H7 (cell line): ENCODE measurements at places on chromosomes 16 and 17.

- DNase-seq: no peak
These were observed 133.6 kb downstream of the SNX11 start for GRCh38 chr17:48241131-48241591.

GRCh38 chr16:50972876-50973275 lies 178.2 kb downstream of the SALL1 start:
- DNase-seq: no peak

- no peak for DNase-seq
These were observed 150.0 kb upstream of the CDH13 start for GRCh38 chr16:82476786-82477185.

DNA sequence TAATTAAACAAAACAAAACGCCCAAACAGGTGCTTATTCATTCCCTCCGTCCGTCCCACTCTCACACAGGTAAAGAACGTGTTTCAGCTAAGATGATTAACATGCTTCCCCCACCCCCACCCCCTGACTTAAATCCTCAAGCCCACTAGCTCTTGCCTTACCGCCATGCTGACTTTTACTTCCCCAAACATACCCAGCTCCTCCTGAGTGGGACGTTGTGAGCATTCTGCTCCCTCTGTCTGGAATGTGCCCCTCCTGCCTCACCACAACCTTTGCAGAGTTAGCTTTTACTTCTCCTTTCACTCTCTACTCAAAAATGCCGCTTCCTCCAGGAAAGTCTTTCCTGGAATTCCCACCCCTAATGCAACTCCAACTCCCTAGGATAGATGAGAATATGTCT lies 774.0 kb upstream of the RBFOX1 start:
- peak; percentile 27 for DNase-seq

GRCh38 chr16:3514621-3515020 lies 13.8 kb downstream of the CLUAP1 start:
- DNase-seq: no peak

DNA sequence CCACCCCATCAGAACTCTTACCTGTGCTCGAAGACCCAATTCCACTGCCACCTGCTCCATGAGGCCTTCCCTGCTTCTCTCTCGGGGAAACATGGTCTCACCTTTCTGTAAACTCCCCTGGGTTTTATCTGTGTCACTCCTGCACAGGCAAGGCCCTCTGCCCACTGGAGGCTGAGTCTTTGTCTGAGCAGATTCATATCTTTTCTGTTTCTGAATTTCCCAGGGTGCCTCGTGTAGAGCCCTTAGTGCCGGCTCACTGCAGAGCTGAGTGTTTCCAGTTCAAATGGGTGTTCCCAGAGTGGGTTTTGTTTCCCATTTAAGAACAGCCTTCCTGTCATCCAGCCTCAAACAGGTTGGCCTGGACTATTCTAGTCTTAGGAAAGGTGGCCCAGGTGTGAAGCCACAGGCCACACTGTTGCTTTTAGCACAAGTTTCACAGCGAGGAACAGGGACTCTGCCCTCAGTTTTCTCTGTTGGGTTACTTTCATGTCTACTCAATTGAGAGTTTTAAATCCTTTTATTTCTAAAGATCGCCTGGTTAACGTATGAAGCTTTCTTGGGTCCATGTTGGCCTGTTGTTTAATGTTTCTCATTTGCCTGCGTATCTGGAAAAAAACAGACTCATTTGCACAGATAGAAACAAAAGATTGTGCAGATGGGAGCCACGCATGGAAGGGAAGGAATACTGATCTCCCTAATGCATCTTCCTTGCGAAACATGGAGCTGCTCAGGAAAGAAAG lies 228.7 kb downstream of the MSI2 start:
- no peak for DNase-seq

- peak; percentile 48 for DNase-seq
These were observed 2.7 kb downstream of the C16orf89 start for GRCh38 chr16:5062790-5063765.

GRCh38 chr17:73562896-73563295 lies 81.3 kb downstream of the SDK2 start:
- no peak for DNase-seq

DNA sequence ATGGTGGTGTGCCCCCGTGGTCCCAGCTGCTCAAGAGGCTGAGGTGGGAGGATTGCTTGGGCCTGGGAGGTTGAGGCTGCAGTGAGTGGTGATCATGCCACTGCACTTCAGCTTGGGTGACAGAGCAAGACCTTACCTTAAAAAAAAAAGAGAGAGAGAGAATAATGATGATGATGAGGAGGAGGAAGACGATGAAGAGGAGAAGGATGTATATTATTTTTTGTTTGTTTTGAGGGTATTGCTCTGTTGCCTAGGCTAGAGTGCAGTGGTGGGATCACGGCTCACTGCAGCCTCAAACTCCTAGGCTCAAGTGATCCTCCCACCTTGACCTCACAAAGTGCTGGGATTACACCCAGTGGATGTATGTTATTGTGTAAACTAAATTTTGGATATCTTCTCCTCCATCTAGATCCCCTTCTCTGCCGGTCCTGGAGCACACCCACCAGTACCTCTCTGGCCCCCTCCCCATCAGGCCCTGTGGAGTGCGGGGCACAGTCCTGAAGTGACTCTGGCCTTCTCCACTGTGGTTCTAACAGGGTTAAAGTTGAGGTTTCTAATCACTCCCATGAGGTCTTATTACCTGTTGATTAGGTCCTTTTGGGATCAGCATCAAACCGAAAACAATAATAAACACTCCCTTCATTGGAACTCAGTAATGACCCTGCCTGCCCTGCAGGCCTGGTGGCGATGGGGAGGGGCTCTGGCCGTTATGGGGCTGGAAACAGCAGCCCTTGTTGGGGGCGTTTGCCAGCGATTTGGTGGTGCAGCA lies 60.5 kb upstream of the ZFHX3 start:
- no peak for DNase-seq

DNA sequence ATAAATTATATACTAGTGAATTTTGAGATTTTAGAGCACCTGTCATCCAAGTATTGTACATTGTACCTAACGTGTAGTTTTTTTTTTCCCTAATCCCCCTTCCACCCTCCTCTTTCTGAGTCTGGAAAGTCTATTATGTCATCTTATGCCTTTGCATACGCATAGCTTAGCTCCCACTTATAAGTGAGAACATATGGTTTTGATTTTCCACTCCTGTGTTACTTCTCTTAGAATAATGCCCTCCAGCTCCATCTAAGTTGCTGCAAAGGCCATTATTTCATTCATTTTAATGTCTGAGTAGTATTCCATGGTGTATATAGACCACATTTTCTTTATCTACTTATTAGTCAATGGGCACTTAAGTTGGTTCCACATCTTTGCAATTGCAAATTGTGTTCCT lies 177.0 kb upstream of the C16orf82 start:
- no peak for DNase-seq

- no peak for DNase-seq
These were observed 431.4 kb downstream of the SHISA9 start for GRCh38 chr16:13332713-13333255.

- DNase-seq: no peak
These were observed 424.6 kb upstream of the C16orf82 start for GRCh38 chr16:26642047-26642664.

DNA sequence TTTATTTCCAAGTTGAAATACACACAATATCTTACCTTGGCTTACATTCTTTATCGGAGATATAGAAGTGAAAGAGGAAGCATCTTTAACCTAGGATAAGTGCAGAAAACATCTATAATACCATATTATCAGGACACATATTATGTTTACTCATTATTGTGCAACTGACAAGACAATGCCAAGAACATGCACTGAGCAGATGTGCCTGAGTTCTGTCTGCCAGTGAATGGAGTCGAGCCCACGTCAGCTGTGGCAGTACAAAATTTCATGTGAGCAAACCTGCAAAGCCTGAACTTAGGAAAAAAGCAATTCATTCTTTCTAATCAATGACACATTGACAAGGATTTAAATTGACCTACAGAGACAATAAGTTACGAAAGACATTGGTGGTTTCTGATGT lies 154.4 kb downstream of the AXIN2 start:
- DNase-seq: no peak

DNA sequence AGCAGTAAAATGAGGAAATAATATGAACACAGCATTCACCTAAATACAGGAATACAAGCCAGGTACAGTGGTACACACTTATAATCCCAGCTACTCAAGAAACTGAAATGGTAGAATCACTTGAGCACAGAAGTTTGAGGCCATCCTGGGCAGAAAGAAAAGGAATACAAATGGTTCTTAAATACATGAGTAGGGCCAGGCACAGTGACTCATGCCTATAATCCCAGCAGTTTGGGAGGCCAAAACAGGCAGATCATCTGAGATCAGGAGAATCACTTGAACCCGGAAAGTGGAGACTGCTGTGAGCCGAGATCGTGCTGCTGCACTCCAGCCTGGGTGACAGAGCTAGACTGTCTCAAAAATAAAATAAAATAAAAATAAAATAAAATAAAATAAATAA lies 23.0 kb upstream of the SMG8 start:
- no peak for DNase-seq

- DNase-seq: no peak
These were observed at the start of gene CACNG1 for GRCh38 chr17:67044016-67044772. Gene CACNG1 (plus strand): TSS chr17:67044554. CDS start chr17:67044661, 107 bp downstream.

- DNase-seq: no peak
These were observed 21.0 kb downstream of the ATPAF2 start for GRCh38 chr17:18017958-18018357.

DNA sequence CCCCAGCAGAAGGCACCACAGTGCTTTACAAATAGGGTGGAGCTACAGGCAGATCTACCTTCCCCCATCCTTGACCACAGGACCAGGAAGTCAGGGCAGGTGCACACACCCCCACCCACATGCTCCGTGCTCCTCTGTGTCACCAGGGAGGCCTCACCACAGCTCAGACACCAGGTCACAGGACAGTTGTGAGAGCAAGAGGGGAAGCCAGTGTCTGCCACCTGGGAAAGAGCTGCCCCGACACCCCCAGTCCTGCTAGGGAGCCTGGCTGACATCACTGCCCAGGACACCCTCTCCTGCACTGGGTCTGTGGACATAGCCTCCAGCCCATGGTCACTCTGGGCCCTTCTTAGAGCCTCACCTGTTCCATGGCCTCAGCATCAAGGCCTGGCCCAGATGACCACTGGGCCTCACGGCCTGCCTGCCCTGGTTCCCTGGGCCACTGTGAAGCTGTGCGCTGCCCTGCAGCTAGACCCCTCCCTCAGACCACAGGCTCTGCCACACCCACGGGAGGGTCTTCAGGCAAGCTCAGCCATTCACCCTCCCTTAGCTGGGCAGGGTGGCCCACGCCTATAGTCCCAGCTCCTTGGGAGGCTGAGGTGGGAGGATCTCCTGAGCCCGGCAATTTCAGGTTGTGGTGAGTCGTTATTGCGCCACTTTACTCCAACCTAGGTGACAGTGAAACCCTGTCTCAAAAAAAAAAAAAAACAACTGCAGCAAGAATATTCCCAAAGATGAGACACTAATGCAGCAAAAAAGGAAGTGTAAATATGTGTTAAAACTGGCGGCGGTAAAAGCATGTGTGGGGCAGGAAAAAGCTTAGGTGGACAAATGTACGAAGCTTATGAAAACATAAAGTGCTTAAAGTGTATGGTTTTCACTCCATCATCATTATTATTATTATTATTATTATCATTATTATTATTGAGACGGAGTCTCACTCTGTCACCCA lies 14.2 kb downstream of the POLR3K start:
- peak; percentile 48 for DNase-seq

DNA sequence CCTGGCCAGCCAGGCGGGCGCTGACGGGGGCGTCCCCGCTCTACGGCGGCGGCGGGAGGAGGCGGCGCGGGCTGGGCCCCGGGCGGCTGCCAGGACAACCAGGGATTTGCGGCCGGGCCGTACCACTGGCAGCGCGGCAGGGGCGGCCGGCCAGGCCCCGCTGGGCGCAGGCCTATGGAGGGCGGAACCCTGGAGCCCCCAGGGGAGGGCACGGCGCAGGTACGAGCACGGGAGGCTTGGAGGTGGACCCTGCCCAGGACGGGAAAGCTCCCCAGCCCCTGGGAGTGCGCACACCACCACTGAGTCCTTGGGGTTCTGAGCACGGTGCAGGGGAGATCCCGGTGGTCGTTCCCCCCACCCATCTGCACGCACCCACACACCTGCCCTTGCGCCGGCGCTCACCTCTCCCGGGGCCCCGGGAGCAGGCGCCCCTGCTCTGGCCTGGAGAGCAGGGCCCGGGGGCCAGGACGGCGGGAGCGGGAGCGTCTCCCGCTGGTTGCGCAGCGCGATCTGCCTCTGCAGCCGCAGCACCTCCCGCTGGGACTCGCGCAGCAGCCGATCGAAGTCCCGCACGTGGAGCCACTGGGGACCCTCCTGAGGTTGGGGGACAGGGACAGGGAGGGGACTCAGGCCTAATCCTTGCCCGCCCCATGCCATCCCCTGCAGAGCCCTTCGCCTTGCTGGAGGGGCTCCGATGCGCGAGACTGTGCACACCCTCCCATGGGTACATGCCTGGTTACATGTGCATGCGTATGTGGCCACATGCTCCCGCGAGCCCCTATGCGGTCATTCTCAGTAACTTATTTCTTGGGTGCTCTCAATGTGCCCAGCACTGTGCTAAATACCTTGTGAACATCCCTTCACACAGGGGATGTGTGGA lies 3.9 kb downstream of the TSPOAP1 start:
- DNase-seq: peak; percentile 94

DNA sequence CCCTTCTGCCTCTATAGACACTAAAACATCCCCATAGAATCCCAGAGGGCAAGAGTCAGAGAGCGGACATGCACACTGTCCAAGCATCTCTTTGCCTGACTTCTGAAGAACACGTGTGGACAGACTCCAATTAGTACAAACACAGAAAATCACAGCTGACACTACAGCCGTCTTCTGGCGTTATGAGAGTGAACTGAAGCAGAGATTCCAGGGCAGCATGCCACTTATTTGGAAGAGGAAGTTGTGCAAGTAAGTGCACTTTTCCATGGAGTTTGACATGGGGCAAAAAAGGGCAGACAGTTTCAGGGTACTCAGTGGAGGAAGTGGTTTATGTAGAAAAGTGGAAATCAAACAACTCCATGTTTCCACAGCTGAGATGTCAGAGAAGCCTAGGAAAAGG lies 16.8 kb upstream of the ZNF287 start:
- DNase-seq: no peak

DNA sequence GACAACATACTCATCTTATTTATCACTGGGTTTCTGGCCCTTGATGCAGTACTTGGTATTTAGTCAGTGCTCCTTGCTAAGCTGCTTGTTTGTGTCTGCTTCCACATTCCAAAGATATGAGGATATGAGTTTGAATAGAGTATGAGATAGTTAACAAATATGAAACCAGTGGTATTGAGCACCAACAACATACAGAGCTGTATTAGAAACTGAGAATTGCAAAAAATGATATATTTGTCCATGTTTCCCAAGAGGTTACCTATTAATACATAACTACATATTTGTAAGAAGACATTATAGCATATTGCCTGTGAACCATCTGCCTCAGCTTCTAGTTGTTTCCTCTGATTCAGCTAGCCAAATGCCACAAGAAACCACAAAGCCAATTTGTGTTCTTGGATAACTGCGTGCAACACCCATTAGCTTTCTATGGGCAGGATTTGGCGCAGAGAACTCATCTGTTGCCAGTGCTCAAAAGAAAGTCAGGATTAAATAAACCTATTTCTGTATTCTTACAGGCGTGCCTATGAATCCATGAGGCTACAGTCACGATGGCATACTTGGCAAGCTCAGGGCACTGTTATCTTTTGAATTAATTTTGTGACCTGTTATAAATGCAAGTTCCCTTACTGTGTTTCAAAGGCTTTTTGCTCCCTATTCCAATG lies 194.4 kb downstream of the MAP2K6 start:
- DNase-seq: no peak

- DNase-seq: no peak
These were observed 17.5 kb downstream of the GUCY2D start for GRCh38 chr17:8019665-8020650.
